ENCODE measurements at places on chromosomes 2 and 18.

GRCh38 chr18:44636241-44636640 is 44.4 kb upstream of the SETBP1 start:
- no peak for DNase-seq

GRCh38 chr2:238505119-238505891 is 78.6 kb downstream of the ASB1 start:
- peak; percentile 65 for DNase-seq

GRCh38 chr2:15811367-15811766 is 129.0 kb upstream of the MYCN start:
- peak; percentile 54 for DNase-seq

DNA sequence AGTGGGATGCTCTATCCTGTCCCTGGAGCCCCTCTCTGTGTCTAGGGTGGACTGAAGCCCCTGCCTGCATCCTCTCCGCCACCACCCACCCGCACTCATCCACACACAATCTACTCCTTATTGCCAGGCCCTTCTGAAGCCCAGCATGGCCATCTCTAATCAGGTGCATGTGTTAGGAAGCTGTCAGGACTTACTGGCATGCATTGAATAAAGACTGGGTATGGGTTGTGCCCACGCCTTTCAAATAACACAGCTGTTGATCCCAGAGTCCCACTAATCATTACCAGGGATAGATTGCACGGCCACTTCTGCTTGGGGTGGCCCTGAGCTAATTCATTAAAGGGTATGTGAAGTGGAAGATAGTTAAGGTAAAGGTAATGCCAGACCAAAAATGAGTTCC is 88.4 kb downstream of the CABLES1 start:
- DNase-seq, result no peak

DNA sequence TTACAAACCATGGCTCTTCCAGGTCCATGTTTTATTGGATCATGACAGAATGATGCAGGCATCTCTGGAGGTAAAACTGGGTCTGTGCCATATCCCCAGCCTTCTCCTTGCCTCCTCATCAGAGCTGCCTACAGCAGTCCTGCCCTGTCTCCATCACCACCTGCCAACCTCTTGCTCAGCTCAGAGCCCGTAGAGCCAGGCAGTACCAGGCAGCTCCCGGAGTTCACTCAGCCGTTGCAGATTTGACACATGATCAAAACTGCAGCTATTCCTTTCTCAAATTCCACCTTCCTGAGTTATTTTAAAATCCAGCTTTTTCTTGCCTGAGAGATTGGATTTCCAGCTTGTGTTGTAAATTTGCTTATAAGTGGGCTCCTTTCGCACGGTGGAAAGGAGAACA is 218.2 kb upstream of the CELF4 start:
- no peak for DNase-seq

DNA sequence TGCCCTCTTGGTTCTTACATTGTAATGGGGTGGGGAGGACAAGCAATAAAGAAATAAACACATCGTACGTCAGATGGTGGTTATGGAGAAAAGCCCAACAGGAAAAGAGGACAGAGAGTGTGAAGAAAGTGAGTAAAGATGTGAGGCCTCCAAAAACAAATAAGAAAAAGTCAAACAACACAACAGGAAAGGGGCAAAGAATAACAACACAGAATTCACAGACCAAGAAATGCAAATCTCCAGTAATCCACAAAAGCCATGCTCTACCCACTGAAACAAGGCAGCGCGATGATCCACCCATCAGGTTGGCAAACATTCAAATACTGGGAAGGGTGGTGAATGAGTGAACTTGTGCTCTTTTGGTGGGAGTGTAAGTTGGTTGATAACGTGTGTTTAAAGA is 16.7 kb upstream of the DUSP2 start:
- DNase-seq, result no peak

GRCh38 chr2:10439971-10440370 is 8.2 kb downstream of the ODC1 start:
- DNase-seq, result no peak

Measured in Daoy (cell line).